Left kidney (tissue), 8 donors: ENCODE measurements at places on chromosomes 16 and 17.
A peak's percentile ranks its signal among the peaks of the same experiment; 100 is the strongest.

- no peak for DNase-seq
Measured at GRCh38 chr16:66457888-66458287, 30.8 kb downstream of the BEAN1 start.

DNA sequence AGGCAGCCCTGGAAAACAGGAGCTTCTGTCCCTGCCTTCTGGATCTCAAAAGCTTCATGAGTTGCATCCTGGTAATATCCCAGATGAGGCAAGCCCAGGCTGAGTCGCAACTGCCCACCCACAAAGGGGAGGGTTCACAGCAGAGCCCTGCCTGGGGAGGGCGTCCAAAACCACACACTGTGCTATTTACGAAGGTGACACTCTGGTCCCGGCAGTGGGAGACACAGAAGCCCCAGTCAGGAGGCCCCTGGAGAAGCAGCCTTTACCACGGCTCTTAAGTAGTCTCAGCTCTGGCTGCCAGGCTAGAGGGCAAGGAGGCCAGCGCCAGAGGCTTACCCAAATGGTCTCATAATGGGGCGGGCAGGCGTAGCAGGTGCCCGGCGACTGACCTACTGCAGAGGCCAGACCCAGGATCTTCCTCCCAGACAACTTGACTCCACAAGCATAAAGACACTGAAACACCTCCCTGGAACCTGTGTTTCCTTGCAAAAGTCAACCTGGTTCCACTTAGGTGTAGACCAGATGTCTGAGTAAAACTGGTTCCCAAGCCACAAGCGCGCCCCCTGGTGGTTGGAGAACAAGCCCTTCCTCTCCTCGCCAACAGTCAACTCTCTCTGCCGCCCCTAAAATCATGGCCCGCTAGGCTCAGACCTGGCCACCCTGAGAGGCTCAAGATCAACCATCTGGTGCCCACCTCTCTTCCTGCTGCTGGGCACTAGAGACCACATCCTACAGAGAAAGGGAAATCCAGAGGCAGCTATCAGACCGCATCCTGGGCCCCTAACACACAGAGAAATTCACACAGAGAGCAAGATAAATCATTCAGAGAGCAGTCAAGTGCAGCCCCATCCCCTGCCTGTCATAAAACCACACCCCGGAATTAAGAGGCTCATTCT, 5.2 kb downstream of the AXIN2 start:
- DNase-seq, result peak; percentile 81

GRCh38 chr16:56357241-56357764, 68.0 kb downstream of the AMFR start:
- no peak for DNase-seq

GRCh38 chr16:67678354-67679023, 11.9 kb downstream of the C16orf86 start:
- no peak for DNase-seq

- no peak for DNase-seq
Measured at GRCh38 chr16:15538507-15538906, 104.1 kb downstream of the BMERB1 start.
